COR-L47 (cell line): ENCODE measurements at places on chromosomes 5 and 9.

DNA sequence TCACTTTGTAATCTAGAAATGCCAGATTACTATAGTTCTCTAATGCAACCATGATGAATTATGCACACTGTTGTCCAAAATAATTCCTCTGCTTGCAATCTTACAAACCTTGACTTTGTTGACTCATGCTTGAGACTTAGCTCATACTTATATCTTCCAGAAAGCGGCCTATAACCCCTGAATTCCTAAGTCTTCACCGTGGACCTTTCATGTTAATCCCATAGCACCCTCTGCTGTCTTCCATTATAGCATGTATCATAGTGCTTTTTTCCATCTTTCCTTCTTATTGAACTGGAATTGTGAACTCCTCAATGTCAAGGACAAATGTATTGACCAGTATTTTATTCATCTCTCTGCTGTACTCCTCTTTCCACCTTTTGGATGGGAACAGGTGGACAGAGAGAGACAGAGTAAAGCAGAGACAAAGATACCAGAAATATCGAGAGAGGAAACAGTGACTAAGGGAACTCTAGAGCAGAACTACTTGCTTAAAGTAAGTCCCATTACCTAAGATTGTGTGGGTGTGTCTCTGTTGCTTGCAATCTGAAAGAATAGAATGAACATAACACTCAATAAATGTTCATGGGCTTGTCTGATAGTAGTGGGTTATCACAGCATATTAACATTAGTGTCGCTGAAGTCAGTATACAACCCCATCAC, 110.0 kb downstream of the LURAP1L start:
- peak; percentile 27 for DNase-seq

DNA sequence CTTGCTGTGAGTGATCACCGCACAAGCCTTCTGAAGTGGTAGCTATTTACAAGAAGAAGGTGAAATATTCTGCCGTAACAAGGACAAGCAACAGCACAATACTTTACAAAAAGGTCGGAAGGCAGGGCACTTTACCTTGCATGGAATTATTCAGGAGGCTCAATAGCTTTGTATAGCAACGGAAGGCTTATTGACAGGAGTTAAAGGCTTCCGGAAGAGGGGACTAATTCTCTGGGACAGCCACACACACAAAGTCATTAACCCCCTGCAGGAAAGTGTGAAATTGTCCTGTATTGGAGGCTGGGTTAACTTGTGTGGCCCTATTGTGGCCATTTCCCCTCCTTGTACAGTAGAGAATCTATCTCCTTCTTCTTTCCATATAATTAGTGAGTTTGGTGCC, 199.3 kb upstream of the SEMA6A start:
- DNase-seq: no peak

GRCh38 chr9:110141227-110141793, 66.6 kb downstream of the C9orf152 start:
- DNase-seq: no peak

DNA sequence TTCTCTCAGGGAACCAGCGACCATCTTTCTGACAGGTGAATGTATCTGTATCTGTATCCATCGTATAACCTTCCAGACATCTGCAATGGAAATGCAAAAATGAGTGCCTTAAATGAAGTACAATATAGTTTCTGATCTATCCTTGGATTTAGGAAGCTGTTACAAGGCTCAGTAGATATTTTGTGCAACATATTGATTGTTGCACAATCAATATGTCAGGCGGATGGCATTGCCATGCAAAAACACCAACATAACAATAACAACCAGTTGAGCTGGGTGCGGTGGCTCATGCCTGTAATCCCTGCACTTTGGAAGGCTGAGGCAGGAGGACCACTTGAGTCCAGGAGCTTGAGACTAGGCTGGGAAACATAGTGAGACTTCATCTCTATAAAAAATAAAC, 66.8 kb upstream of the TXNDC8 start:
- DNase-seq: no peak

- no peak for DNase-seq
These were observed 170.8 kb downstream of the SGCD start for GRCh38 chr5:156497804-156498208.

- peak; percentile 30 for DNase-seq
These were observed at the start of gene EPB41L4A for GRCh38 chr5:112419164-112419985. Gene EPB41L4A (minus strand): TSS chr5:112419277. CDS start chr5:112419039, 238 bp downstream.

GRCh38 chr9:109037946-109038715, 24.8 kb upstream of the CTNNAL1 start:
- DNase-seq: no peak

DNA sequence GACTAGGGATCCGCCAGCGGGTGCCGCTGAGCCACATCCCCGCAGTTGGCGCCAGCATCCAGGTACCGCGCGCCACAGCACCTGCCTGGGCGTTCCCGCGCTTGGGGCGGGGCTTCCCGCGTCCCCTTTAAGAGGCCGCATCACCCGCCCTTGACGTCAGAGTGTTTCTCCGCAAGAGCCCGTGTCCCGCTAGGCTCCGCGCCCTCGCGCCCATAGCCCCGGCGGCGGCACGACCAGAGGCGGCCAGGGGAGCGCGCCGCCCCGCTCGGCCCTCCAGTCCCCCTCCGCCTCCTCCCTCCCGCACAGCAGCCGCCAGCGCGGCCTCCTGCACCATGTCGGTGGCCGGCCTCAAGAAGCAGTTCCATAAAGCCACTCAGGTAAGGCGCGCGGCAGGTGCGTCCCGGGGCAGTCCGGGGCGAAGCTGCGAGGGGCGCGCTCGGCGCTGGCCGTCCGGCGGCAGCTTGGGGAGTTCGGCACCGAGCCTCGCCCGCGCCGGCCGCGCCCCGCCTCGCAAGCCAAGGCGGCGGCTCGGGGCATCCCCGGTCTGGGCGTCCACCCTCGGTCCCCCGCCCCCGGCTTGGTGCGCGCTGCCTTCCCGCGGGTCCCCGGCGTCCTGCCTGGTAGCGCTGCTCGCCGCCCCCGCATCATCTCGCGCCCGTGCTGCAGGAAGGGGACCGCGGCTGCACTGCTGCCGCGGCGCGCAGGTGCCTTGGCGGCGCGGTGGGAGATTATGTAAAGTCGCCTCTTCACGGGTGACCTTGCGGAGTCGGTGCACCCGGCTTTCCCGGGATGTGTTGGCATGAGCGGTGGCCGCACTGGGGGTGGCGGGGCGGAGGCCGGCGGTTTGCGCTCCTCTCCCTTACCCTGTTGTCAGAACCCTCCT, at the start of gene SH3GL2:
Gene SH3GL2 (plus strand): TSS at position 156 of the 883 bp plus-strand sequence.
- peak; percentile 92 for DNase-seq

DNA sequence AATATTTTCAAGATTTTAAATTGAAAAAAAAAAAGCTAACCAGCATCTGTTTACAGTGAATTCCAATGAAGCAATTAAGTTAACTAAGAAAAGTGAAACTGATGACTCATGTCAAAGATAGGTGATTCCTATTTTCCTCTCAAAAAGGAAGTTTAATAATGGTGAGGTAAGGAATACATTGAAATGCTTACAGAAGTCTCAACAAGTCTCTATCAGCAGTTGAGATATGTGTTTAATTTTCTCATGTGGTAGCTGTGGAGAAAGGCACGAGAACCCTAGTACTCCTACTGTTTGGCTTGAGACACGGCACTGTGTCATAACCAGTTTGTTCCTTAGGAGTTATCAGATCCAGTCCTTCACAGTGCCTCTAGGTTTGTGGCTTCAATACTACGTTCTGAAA, 114.5 kb downstream of the SLC25A46 start:
- no peak for DNase-seq

- DNase-seq: no peak
These were observed 67.3 kb downstream of the POU5F2 start for GRCh38 chr5:93674138-93674537.

DNA sequence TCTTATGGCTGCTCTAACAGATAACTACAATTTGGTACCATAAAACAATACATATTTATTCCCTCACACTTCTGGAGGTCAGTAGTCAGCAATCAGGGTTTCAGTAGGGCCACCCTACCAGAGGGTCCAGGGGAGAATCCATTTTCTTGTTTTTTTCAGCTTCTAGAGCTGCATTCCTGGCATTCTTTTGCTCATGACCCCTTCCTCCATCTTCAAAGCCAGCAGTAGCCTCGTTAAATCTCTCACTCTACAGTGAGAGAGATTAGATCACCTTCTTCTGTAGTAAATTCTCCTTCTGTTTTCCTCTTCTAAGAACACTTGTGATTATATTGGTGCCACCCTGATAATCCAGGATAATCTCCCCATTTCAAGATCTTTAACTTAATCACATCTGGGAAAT, 187.4 kb downstream of the RFK start:
- no peak for DNase-seq

DNA sequence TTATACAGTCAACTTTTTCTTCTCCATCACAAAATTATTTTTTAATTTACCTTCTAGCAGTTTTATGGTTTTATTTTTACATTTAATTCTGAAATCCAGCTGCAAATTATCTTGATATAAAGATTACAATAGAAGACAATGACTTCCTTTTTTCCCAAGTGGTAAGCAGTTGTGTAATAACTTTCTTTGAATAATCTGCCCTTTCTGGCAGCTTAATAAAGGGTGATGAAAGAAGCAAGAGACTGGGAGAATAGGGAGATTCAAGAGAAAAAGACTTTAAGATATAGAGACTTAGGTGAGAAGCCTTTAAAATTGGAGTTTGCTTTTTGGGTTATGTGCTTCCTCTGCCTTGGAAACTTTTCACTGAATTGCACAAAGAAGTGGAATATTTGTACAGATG, 100.4 kb upstream of the FREM1 start:
- no peak for DNase-seq

GRCh38 chr9:34045903-34046302, 2.8 kb downstream of the UBAP2 start:
- no peak for DNase-seq

DNA sequence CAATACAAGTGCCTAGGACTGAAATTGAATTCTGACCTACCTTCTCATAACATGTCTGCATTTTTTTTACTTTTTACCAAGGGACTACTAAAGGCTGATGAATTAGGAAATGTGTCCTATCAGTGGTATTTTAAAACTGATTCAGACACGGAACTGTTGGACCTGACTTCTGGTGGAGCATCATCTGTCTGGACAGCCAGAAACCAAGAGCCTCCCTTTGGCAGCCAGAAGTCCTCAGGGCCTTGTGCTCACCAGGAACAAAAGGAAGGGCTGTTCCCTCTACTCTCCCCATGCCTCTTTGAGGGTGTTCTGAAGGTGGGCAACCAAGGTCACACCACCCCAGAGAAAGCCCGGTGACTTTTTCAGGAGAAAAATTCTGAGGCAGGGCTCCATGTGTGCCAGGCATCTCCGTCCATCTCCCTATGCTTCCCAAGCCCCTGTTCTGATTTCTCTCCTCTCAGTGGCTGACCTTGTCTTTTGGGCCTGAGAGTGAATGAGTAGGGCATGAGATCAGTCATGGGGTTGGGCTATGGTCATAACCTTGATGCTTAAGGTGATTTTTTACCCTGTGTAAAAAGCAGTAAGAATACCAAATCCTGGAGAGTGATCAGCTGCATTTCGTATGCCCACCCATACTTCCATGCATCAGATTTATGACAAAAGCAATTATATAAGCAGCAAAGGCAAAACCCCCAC, 143.7 kb downstream of the SCAMP1 start:
- no peak for DNase-seq

DNA sequence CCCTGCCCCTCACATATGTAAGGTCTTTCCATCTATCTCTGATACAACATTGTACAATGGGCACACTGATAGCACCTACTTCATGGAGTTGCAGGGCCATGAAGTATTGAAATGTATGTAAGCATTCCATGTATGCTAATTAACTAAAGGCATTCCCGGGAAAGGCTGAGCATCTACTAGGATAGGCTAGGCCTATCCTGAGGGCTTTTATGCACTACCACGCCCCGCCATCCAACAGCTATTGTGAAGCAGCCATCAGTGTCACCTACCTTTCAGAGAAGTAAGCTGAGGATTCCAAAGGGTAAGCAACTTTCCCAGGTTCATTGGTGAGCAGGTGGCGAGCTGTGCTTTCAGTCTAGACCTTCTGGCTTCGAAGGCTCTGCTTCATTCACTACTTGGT, 47.6 kb downstream of the NSG2 start:
- no peak for DNase-seq

GRCh38 chr5:158060212-158060611, 201.3 kb upstream of the CLINT1 start:
- DNase-seq: no peak

DNA sequence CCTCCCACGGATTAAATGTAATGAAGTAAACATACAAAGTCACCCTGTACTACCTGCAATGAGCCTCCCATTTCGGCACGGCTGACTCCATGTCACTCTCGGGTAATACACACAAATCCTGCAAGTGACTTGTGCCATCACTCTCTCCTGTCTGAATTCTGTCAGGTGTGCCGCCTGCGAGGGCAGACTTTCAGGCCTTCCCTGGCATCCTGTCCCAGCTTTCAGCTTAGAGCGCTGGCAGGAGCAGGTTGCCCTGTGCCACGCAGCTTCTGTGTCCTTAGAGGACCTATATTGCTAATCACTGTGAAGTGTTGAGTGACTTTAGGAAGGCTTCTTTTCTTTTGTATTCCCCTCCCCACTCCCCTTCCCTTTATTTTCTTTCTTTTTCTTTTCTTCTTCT, 25.8 kb upstream of the S1PR3 start:
- no peak for DNase-seq

GRCh38 chr9:99634186-99634585, 187.5 kb upstream of the NR4A3 start:
- no peak for DNase-seq

DNA sequence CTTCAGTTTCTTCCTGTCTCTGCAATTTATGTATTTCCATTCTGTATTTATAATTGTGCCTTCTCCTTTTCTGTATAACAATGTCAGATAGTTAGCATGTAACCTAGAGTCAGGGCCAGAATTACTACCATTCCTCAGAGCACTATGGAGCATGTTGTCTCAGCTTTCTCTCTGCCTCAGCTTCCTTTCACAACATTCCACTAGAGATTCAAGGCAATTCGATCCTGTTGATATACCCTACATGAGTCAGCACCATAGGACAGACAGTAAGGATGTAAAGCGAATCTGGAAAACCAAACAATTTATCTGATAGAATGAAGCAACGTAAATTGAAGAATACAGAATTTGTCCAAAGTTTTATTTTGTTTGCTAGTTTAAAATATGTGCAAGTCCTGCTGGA, 728.3 kb upstream of the SEMA6A start:
- no peak for DNase-seq

GRCh38 chr9:14347406-14348122, 33.6 kb upstream of the NFIB start:
- peak; percentile 83 for DNase-seq

DNA sequence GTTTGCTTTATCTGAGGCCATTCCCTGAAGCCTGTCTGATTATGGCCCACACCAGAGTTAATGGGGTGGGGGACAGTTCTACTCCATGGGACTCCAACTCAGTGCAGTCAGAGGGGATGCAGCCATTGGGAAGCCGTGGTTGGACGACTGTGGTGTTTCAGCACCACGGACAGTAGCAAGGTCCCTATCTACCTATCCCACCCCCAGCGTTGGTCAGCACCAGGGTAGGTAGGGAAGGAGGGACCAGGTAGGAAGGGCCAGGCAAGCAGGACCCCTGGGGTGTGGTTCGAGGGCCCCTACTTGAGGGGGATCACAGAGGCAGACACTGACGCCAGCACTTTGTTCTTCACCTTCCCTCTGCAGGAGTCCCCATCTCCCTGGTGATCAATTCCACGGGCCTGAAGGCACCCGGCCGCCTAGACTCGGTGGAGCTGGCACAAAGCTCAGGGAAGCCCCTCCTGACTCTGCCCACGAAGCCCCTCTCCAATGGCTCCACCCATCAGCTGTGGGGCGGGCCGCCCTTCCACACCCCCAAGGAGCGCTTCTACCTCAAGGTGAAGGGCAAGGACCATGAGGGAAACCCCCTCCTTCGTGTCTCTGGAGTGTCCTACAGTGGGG, 33.2 kb downstream of the HMCN2 start:
- no peak for DNase-seq

- no peak for DNase-seq
These were observed 18.6 kb upstream of the ADRB2 start for GRCh38 chr5:148807851-148808250.
